ENCODE measurements at places on chromosomes 6 and 20.

- DNase-seq: no peak
Measured at GRCh38 chr6:166556863-166557322, 29.6 kb downstream of the RAMACL start.

- DNase-seq: no peak
Measured at GRCh38 chr20:33431797-33432381, 11.7 kb downstream of the SNTA1 start.

GRCh38 chr20:36875702-36876472 is at the start of gene TLDC2:
TLDC2 (plus strand) TSS chr20:36876138; CDS start chr20:36876175, 37 bp downstream.
- DNase-seq: no peak

DNA sequence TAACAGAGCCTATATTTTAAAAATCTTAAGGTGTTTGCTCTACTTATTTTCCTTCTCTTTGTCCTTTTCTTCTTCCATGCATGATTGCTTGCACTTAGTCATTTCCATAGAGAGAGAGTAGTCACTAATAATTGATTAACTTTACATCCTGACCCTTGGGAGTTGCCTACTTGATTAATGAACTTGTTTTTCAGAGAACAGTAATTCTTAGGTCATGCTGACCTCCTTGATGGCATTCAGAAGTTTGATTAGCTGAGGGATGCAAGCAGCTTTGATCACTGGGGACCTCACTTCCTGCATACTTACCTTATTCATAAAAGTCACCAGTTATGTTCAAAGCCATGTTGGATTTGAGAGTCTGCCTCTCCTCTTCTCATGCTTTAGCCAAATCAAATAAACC is 715.6 kb upstream of the ID4 start:
- no peak for DNase-seq

DNA sequence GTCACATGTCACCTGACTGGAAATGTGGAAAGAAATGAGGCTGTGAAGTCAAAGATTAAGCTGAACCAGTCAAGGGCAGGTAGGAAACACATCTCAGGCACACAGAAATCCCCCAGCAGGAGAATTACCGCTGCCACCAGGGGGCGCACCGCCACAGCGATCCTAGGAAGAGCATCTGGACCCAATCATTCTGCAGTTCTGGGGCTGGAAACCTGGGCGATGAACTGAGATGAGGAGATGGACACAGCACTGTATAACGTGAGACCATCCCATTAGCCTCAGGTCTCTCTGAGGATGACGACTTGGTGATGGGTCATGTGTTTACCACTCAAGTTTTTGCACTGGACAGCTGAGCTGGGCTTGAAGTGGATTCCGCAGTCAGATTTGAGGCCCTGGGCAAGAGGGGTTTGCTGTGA is 6.5 kb upstream of the SLC24A3 start:
- peak; percentile 69 for DNase-seq

GRCh38 chr6:149566410-149567193 is 427 bp downstream of the GINM1 start:
- DNase-seq: no peak

GRCh38 chr6:113634352-113635163 is 222.6 kb upstream of the MARCKS start:
- no peak for DNase-seq

- no peak for DNase-seq
Measured at GRCh38 chr6:164007881-164008280, 593.4 kb downstream of the QKI start.

- no peak for DNase-seq
Measured at GRCh38 chr6:150333585-150333941, 35.2 kb upstream of the IYD start.

DNA sequence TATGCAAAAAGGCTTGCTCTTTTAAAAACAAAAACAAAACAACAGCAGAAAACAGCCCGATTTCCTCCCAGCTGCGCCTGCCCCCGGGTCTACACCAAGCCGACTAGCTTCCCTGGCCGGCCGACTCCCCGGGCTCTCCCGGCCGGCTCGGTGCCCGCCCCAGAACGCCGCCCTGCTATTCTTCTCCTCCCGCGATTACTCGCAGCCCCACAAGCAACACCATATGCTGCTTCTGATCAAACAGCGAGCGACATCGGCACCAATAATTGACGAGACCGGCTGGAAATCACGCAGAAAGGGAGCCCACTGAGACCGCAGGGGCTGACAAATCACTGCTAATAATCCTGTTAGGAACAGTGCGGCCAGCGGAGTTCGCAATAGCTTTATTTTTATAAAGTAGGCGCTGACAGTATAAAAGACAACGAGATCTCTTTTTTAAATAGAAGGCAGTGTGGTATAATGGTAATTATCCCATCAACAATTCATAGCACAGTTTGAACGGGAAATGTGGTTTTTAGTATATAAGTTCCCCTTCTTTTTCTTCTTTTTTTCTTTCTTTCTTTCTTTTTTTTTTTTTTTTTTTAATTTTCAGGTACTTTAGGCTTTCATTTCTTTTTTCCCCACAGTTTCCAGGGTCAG is 3.3 kb downstream of the SIM1 start:
- DNase-seq: peak; percentile 59

Data from neuronal stem cell (in vitro differentiated cells).